NCI-H1092 (cell line): ENCODE measurements at places on chromosomes 1 and 21.

GRCh38 chr1:170675865-170676264, 11.9 kb downstream of the PRRX1 start:
- no peak for DNase-seq

DNA sequence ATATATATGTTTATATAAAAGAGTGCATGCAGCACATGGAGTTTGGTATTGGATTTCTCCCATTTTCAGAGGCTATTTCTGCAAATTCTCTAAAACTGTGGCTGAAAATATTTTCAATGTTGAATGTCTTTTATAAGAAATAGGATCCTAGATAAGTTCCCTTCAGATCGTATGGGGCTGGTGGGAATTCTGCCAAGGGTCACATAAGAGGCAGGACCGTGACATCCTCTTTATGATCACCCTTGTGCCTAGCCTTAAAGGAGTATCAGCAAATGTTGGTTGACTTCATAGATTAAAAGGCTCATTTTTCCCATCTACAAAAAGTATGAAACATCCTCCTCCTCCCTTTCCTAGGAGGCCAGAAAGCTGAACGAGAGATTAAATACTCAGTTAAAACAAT, 1.3 kb upstream of the IFNAR2 start:
- no peak for DNase-seq

- peak; percentile 62 for DNase-seq
These were observed at the start of gene ADARB1 for GRCh38 chr21:45074048-45074817. Gene ADARB1 (plus strand): TSS chr21:45074580. CDS start chr21:45171657, 97,077 bp downstream.

- DNase-seq: no peak
These were observed 75.8 kb downstream of the RHOU start for GRCh38 chr1:228810878-228811711.

DNA sequence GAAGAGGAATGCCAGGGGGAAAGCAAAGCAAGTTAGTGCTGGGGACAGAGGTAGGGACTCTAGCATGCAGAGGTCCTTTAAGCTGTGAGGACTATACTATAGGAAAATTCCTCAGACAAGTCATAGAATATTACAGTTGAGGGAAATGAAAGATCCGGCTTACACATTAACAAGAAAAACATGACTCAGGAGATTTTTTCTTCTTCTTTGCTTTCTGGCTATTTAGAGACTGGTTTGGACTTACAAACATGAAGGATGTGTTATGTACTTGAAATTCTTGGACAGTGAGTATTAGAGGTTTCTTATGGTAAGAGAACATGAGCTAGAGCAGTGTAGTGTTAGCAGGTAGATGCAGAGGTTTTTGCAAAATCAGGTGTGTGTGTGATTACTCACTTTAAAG, 24.9 kb downstream of the USP25 start:
- no peak for DNase-seq

DNA sequence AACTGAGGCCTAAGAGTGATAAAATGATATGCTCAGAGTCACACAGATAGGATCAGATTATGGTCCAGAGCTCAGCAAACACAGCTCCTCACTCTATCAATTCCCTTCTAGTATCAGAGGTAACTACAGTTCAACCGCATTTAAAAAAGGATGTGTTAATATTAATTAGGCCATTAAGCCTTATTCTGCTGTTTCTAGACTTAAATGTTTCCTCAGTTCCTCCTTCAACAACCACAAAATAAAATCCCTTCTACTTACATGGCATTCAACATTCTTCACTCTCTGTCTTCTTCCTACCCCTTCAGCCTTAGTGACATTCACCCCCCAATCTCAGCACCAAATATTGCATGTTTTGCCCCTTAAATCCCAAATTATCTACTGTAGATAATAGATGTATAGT, 254.9 kb downstream of the PLPP3 start:
- no peak for DNase-seq

DNA sequence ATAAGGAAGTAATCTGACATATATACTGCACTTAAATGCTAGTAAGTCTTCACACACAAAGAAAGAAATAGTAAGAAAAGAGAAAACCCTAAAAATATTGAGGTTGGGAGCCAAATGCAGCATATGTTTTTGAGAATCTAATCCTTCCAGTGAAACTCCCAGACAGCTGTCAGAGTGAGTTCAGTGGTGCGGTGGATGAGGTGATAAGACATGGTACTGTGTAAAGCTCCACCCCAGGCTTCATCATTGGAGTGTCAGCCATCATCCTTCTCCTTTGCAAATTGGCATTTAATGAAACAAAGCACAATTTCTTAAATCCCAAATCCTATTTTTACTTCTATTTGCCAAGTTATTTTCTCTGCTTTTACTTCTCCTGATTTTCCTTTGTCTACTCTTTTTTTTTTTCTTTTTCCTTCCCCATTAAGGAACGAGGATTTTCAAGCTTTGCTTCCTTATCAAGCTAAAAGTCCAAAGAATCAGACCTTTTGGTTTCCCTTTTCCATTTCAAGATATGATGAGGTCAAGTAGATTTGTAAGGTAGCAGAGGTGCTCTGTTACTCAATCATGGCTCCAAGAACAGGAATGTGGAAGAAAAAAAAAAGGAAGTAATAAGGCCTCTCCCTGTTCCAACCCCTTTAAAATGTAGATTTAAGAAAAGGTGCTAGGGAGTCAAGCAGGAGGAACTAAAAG, 343.3 kb downstream of the SETD4 start:
- DNase-seq: no peak

GRCh38 chr1:111507411-111508201, 4.2 kb upstream of the ADORA3 start:
- no peak for DNase-seq

- no peak for DNase-seq
These were observed 140.6 kb downstream of the SYT2 start for GRCh38 chr1:202569393-202570322.

DNA sequence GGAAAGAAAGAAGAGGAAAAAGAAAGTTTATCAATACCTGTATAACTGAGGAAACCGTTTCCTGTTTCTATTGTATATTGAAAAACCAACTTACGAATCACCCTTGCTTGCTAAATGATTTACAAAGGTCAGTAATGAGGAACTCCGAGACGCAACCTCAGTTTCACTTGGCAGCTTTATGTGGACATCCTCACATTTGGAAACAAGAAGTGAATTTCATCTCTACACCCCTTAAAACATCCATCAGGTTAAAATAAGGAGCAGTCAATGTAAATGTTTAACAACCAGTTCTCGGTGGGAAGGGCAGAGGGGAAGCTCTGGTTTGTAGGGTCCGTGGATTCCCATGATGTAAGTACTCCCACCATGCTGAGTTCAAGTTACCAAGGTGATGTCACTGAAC, 481.7 kb upstream of the RUNX1 start:
- no peak for DNase-seq

GRCh38 chr1:168977618-168978017, 128.9 kb upstream of the ATP1B1 start:
- DNase-seq: no peak

DNA sequence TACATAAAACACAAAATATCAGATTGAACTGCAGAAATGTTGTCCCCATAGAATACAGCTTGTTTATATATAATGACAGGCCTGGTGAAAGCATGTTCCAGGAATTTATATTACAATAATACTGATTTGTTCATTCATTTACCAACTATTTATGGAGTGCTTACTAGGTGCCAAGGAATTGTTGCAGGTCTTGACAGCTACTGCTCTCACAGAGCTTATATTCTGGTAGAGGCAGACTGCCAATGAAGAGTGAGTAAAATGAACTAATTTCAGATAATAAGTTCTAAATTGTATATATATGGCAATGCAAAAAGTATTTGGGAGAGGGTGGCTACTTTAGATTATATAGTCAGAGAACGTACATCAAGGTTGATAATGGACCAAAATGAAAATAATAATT, 152.0 kb downstream of the COQ8A start:
- DNase-seq: no peak

DNA sequence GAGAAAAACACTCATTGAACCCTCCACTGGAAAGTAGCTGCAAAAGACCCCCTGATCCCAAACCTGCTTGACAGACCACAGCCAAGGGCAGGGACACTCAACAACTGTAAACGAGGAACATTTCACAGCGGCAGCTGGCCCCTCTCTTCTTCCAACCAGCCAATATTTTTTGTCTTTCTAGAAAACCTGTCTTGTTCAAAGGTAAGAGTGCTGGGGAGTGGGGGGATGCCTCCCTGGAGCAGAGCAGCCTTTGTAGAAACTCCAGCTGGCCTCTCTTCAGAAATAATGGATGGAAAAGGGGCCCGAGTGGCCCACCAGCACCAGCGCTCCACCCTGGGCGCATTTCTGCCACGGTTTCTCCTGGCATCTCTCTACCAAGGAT, 384.0 kb downstream of the RRAGC start:
- no peak for DNase-seq

- no peak for DNase-seq
These were observed 124.7 kb upstream of the ARHGEF16 start for GRCh38 chr1:3329640-3330281.

- DNase-seq: no peak
These were observed 150.9 kb upstream of the JUN start for GRCh38 chr1:58934706-58935105.

- no peak for DNase-seq
These were observed 212.5 kb downstream of the NPHP4 start for GRCh38 chr1:5779608-5780323.

DNA sequence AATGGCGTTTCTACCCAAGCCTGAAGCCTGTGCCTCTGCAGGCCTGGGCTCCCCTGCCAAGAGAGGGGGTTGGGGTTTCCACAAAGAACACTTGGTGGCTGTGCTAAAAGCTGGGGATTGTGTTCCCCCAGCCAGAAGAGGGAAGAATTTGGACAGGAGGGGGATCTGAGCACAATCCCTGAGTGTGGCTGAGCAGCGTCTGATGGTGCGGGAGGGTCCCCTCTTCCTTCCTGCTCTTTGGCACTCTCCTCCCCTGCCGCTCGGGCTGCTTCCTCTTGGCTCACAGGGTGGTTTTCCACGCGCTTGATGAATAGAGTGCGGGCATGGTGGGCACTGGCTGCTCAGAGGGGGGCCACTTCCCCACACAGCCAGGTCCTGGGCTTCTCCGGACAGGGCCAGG, 3.7 kb downstream of the GPR37L1 start:
- DNase-seq: no peak

DNA sequence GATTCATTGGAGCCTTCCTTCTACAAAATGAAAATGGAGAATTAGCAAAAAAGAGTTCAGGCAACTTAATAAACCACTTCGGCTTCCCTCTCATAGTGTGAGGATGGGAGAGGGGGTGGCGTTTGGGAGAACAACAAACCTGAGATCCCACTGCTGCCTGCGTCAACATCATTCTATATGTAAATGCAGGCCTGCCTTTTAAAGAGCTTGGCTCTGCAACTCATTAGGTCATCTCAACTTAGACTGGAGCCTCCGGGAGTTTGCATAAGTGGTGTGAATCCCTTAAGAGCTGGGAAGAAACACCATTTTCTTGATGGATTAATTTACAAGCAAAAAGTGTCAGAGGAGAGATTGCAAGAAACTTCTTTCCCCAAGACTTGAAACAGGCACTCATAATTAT, 127.6 kb upstream of the DAB1 start:
- no peak for DNase-seq

DNA sequence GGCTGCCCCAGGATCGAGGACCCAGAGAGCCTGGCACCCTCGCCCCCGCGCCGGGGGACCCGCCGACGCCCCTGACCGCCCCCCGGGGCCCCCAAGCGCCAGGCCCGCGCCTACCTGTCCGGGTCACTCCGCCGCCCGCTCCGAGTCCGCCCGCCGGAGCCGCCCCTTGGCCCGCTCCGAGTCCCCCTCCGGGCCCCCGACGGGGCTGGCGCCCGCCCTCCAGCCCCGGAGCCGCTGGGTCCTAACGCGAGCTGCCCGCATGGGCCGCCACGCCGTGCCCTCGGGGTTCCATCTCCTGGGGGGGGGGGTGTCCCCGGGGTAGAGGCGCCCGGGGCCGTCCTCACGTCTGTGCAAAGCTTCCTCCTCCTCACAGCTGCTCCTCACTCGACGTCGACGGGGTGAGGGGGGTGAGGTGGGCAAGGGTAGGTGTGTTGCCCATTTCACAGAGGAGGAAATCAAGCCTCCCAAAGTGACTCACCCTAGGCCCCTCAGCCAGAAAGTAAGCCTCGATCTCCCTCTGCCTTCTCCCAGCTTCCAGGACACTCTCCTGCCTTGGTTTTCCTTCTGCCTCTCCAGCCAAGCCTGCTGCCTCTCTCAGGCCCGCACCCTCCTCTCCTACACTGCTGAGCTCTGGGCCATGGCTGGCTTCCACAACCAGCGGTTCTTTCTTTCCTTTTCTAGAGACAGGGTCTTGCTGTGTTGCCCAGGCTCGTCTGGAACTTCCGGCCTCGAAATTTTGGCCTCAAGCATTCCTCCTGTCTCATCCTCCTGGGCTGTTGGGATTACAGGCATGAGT, at the start of gene MFAP2:
Gene MFAP2 (minus strand): TSS at position 148 of the 796 bp plus-strand sequence. CDS start 2,347 bp downstream, outside the sequence.
- DNase-seq: no peak

DNA sequence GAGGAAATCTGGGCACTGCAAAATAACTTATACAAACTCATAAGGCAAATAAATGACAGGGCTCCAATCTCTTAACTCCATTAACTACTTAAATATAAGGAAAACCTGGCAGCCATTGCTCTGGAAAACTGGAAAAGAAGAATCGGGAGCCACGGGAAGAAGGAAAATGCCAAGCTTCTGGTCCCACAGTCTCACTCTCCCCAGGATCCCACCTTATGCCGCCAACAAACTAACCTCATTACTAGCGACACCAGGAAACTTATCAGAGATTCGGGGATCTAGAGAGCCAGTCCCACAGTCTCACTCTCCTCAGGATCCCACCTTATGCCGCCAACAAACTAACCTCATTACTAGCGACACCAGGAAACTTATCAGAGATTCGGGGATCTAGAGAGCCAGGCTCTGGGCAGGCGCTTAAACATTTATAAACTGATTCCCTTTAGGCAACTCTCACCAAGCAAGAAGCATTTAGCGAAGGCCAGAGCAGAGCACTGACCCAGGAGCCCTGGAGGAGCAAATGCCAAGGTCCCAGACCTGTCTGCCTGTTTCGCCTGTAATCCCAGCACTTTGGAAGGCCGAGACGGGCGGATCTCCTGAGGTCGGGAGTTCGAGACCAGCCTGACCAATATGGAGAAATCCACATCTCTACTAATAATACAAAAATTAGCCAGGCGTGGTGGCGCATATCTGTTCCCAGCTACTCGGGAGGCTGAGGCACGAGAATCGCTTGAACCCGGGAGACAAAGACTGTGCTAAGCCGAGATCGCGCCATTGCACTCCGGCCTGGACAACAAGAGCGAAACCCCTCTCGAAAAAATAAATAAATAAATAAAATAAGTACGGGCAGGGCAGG, 720 bp downstream of the PSMB2 start:
- no peak for DNase-seq

GRCh38 chr1:245322673-245323072, 167.9 kb downstream of the KIF26B start:
- no peak for DNase-seq

DNA sequence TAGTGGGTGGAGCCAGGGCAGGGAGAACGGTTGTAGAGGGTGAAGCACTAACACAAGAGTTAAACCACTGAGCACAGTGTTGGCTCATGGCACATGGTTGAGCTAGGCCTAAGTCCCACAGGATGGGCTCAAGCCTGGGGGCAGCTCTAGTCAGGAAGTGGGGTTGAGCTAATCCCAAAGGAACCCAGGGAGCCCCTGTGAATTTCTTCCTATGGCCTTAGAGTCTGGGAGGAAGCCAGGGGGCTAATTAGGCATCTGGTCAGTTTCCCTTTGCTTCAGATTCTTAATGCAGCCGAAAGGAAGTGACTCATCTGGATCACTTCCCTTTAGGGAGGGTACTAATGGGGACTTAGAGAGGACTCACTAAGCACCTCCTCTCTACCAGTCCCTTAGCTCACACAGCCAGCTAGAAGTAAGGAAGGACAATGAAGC, 10.1 kb downstream of the CFAP45 start:
- no peak for DNase-seq

- DNase-seq: no peak
These were observed 56.4 kb downstream of the SLC45A1 start for GRCh38 chr1:8374356-8374755.
